ENCODE measurements at places on chromosomes 7 and 10.

DNA sequence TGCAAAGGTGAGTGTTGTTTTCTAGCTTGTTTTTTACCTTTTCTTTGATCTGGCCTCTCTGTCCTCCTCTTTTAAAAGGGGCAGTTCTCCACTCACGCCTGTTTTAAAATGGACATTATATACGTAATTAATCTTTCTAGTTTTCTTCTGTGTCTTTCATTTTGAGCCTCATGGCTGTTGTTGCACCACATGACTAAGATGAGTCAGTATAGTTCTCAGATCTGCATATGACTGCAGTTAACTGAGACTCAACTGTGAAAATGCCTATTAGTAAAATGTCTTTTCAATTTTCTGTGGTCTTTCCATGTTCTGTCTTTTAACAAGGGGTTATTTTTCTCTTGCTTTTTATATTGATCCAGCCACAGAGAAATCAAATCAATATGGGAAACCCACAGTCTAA lies 296.1 kb downstream of the CDK14 start:
- DNase-seq, result no peak

DNA sequence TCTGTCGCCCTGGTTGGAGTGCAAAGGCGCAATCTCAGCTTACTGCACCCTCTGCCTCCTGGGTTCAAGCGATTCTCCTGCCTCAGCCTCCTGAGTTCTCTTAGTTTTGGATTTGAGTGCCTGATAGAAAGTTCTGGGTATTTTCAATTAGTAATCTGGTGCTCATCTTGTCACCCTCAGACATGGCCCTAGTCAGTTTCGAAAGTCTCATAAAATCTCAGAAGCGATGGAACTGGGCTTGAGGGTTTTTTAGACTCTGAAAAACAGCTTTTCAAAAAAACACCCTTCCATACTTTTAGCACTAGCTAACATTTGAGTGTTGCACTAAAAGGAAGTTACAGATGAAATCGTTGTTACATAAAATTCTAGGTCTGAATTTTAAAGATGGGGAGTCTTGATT lies 9.4 kb upstream of the PIP4K2A start:
- DNase-seq, result no peak

- no peak for DNase-seq
These were observed 92.0 kb downstream of the LYZL2 start for GRCh38 chr10:30537586-30537985.

DNA sequence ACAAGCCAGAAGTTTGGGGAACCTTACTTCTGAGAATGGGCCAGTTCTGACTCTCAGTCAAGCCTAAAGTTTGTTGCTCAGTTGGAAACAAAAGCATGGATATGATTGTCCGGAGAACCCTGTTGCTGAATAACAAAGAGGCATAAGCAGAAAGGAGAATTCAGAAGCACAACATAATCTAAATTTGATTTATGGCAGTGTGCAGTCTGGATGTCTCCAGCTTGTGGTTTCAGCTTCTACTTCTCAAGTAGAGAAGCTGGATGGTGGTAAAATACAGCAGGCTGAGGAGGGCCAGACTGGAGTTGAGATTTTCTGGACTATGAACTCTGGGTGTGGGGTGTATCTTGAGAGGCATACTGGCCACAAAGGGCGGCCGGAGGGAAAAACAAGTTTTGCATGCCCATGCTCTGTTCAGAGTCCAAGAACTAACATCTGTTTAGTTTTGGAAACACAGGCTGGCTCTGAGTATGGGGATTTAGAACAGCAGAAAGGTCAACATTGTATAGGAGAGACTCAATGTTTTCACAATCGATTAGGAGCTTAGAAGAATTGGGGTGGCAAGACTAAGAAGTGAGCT lies 592.9 kb downstream of the CNTNAP2 start:
- DNase-seq, result no peak

DNA sequence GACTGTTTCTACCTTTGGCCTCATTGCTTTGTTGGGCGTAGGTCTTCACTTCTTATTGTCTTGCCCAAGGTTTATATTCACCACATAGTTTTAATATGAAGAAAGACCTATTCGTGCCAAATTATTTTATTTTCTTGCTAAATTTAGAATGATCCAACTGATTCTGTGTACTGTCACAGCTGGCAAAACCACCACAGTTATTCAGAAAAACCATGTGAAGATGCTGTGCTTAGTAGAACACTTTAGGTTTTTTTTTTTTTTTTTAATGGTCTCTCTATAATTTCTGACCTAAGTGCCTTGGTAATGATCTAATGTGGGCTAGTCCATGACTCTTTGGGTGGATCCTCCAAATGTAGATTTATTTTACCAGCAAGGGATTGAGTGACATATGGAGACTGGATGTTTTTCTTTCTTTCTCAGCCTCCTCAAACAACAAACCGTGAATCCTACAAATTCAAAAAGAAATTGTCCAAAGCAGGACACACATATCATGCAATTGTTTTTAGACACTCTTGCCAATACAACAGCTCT lies 243.8 kb downstream of the DYNC1I1 start:
- no peak for DNase-seq

DNA sequence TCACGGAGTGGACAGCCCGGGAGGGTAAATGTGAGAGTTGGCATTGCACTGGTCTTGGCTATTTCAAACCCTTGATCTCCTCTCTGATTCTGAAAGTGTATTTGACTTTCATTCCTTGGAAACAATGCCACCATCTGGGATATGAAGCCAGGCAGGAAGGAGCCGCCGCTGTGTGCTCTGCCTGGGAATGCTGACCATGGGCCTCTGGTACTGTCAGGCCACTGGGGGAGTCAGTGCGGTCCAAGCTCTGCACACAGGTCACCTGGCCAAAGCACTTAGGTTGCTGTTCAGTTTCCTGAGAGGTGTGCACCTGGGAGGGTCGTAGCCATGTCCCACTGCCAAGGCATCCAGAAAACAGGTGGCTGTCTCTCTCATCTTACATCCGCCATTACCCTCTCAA lies 68.5 kb upstream of the SHH start:
- DNase-seq, result no peak

DNA sequence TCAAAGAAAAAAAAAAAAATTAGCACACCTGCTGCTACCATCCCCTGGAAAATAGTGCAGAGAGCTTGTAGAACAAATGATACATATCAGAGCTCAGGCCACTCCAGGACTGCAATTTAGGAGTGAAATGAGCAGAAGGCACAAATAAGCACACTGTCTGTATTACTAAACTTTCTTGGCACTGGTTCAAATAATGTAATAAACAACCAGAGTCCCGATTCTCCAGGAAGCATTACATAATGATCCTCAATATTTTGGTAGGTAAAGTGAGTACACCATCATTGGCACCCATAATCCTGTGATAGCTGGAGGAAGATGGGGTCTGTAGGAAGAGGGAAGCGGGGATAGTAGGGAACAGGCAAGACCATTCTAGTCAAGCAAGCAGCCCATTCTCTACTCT lies 74.3 kb downstream of the SVOPL start:
- DNase-seq, result no peak

- no peak for DNase-seq
These were observed 928 bp downstream of the COMTD1 start for GRCh38 chr10:75234683-75235374.

DNA sequence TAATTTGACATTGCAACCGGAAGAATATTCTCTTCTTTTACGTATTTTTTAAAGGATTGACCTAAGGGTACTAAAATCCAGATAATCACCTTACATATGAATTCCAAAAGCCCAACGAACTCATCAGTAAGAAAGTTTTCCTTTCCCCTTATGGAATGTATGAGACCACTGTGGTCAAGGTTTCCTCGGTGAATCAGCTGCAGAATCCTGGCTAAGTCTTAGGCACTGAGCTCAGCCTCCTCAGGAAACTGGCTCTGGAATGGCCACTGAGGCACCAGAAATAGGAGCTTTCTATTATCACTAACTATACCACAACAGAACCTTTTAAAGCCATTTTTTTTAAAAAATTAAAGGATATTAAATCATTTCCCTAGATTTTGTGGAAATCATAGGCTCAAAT lies 21.0 kb downstream of the SVIL start:
- no peak for DNase-seq

- DNase-seq, result no peak
These were observed 162.3 kb upstream of the MTPN start for GRCh38 chr7:136139417-136139816.

DNA sequence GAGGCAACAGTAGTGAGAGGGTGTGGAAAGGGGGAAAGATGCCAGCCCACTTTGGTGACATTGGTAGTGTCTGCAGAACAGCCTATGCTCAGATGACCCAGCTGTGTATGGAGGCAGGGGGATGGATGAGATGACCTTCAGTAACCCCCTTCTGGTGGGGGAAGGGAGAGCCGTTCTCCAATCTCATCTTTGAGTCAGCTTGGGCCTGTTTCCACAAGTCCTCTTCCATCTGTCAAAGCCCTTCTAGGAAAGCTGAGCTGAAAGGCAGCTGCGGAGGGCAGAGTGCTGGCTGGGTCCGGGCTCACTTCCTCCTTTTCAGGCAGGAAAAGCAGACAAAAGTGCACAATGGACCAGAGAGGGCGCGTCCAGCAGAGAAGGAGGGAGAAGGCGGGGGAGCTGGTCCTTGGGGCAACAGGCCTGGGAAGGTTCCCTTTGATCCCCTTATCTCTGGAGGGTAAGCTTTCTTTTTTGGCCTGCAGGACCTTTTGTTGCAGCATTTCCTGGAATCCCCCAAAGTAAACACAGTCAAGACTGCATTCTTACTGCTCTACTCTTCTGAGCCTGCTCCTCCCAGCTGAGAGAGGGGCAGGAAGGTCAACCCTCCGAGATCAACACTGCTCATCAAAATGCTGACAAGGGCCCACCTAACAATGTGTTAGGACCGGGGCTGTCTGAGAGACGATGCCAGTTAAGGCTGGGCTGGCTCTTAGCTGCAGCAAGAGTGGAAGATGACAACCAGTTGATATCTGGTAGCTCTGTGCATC lies 1.2 kb upstream of the LRMDA start:
- DNase-seq, result peak; percentile 10

DNA sequence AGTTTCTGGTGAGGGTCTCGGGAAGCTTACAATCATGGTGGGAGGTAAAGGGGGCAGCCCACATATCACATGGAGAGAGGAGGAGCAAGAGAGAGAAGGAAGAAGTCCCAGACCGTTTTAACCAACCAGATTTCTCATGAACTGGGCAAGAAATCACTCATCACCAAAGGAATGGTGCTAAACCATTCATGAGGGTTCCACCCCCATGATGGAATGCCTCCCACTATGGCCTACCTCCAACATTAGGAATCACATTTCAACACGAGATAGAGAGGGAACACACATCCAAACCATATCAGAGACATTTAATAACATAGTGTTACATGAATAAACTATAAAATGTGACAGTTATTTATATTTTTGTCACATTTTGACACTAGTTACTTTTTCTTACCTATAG lies 214.8 kb upstream of the MAGI2 start:
- DNase-seq, result no peak

GRCh38 chr10:88270871-88271713 lies 312.0 kb downstream of the RNLS start:
- no peak for DNase-seq

- DNase-seq, result no peak
These were observed 4.8 kb downstream of the IMPDH1 start for GRCh38 chr7:128404886-128405470.

GRCh38 chr10:118459642-118460193 lies 117.6 kb upstream of the FAM204A start:
- DNase-seq, result peak; percentile 46

GRCh38 chr10:45460235-45460878 lies 86.3 kb downstream of the ALOX5 start:
- DNase-seq, result no peak

Data from hippocampal formation (tissue), 2 donors.